ENCODE measurements at places on chromosomes 7 and 10.
A peak's percentile ranks its signal among the peaks of the same experiment; 100 is the strongest.

GRCh38 chr10:124058346-124059003, 34.9 kb downstream of the CHST15 start:
- DNase-seq = peak; percentile 35

DNA sequence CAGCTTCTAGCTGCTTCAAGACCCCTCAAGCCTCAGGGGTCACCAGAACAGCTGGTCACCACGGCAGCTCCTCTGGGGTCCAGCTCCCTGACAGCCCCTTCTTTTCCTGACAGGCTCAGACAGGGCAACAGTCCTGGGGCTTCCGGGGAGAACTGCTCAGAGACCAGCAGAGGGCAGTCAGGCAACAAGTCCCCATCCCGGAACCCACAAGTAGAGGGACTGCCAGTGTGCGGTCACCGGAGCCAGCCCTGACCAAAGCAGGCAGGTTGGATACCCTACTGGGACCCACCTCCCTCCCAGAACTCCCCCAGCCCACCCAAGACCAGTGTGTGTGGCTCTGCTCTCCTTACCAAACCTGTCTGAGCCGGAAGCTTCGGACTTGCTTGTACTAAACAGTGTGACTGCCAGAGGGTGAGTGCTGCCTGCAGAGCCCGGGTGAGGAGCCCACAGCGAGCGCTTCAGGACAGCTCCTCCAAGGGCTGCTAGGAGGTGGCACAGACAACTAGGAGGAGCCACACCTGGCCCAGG, 40.3 kb downstream of the YKT6 start:
- peak; percentile 90 for DNase-seq

DNA sequence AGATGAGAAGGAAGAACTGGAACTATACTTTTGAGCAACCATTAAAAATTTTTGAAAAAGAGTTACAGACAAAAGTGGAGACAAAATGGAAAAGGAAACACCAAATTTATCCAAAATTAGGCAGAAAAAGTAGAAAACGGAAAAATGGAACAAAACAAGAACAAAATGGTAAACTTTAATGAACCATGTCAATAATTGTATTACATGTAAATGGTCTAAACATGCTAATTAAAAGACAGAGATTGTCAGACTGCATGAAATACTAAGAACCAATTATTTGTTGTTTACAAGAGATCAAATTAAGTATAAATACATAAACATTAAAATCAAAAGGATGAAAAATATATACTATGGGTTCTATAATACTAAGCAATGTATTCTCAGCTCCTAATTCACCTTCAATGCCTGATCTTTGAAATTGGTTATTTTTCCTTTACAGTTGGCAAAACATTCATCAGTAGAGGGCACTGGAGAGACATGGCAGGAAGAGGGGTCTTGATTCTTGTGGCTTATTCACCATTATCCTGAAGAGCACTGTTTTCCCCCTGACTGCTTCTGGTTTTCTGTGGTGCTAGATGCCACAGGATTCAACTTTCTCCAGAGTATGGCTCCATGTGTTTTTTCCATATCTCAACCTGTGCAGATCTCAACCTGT, 124.9 kb downstream of the ELFN1 start:
- no peak for DNase-seq

- no peak for DNase-seq
Measured at GRCh38 chr10:83075016-83075814, 1064.1 kb upstream of the GHITM start.

DNA sequence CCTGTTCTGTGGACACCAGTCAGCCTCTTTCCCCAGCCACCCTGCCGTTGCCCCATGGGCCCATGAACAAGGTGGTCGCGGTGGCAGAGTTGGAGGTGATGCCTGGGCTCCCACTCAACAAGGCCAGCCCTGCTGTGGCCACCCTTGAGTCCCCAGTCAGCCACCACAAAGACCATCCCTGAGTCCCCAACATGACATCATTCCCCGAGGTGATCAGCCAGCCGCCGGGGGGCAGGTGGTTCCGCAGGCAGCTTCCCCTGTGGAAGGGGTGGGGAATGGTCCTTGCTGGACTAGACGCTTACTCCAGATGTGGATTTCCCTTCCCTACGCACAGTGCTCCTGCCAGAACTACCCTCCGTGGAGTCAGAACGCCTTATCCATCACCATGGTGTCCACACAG, 271.7 kb downstream of the PTPRN2 start:
- DNase-seq = no peak

GRCh38 chr7:85719981-85720953, 533.4 kb upstream of the SEMA3D start:
- DNase-seq = peak; percentile 62

DNA sequence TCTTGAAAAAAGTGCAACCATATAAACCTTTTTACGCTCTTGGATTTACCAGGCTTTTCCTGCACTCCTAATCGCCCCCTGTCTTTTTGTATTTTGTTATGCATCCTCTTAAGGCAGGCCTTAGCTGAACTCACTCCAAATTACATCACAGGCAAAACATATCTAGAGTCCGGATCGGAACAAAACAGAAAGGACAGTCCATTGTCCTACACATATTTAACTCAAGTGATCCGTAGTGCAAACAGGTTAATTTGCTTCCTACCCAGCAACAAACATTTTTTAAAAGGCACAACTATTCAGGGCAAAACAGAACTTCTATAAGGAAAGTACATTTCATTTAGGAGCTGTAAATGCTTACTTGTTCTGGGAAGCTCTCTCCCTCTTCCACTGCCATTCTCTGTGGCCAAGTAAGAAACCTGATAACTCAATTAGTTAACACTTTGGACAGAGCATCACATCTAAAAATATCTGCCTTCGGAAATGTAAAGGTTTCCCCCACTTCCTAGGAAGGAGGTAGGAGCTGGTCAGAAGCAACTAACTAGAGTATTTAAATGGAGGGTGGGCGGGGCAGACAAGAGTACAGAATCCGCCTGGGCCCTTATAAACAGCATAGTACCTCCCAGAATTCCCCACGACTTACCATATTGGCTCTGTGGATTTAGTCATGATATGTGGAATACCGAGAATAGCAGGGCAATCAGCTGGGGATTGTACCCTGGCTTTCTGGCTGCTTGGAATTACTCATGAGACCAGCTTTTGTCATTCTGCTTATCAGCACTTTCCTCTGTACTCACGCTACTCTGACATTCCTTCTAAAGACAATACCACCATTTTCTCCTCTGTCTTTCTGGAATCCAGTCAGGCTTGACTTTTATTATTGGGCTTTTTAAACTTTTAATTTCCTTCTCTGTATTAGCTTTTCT, 89.5 kb downstream of the ANK3 start:
- no peak for DNase-seq

Measured in AG08395 (cell line).